ENCODE measurements at places on chromosomes 3 and 15. TPM values are rescaled to one million over a fixed set of nuclear protein-coding genes. Genes with fewer than 3 reads are reported as not detected.

Gene UBA7
- 105 TPM for total RNA-seq

Gene RLBP1
- total RNA-seq, result not detected

Gene STT3B
- 160 TPM for total RNA-seq

Gene GHSR
- total RNA-seq, result not detected

GRCh38 chr3:160170409-160171370, 54.5 kb upstream of the C3orf80 start:
- DNase-seq, result no peak

GRCh38 chr3:184884359-184885017, 72.5 kb downstream of the VPS8 start:
- no peak for DNase-seq

DNA sequence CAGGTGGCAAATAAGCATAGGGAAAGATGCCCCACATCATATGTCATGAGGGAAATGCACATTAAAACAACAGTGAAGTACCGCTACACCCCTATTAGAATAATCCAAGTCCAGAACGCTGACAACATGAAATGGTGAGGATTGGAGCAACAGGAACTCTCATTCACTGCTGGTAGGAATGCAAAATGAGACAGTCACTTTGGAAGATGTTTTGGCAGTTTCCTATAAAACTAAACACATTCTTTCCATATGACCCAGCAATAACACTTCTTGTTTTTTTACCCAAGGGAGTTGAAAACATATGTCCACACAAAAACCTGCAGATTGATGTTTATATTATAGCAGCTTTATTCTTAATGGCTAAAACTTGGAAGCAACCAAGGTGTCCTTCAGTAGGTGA, 116.4 kb upstream of the TOPAZ1 start:
- no peak for DNase-seq

GRCh38 chr3:192024751-192025150, 563.8 kb downstream of the PYDC2 start:
- DNase-seq, result no peak

Gene QTRT2
- 39.2 TPM for total RNA-seq

Gene PSTPIP1
- total RNA-seq, result 167 TPM

GRCh38 chr3:179446501-179446900, 4.8 kb downstream of the GNB4 start:
- DNase-seq, result no peak

DNA sequence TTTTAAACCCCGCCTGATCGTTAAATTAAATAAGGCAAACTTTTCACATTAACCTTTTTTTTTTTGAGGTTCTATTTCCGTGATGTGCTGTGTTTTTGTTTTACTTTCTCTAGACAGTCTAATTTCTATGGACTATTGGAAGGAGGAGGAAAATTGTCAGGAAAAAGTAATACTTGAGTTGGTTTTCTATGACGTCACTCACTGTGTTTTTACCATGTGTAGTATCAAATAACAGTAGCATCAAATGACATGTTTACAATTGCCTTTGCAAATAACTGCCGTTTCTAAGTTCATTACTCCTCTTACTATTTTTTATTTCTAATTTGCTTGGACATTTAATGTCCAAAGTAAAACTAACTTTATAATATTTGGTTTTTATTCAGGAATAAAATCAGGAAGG, 32.3 kb downstream of the MYO1E start:
- no peak for DNase-seq

Gene ZNF660
- 2.5 TPM for total RNA-seq

Gene KNSTRN
- total RNA-seq, result 75.1 TPM

GRCh38 chr3:51997935-51998596, 2.4 kb upstream of the RPL29 start:
- DNase-seq, result no peak

DNA sequence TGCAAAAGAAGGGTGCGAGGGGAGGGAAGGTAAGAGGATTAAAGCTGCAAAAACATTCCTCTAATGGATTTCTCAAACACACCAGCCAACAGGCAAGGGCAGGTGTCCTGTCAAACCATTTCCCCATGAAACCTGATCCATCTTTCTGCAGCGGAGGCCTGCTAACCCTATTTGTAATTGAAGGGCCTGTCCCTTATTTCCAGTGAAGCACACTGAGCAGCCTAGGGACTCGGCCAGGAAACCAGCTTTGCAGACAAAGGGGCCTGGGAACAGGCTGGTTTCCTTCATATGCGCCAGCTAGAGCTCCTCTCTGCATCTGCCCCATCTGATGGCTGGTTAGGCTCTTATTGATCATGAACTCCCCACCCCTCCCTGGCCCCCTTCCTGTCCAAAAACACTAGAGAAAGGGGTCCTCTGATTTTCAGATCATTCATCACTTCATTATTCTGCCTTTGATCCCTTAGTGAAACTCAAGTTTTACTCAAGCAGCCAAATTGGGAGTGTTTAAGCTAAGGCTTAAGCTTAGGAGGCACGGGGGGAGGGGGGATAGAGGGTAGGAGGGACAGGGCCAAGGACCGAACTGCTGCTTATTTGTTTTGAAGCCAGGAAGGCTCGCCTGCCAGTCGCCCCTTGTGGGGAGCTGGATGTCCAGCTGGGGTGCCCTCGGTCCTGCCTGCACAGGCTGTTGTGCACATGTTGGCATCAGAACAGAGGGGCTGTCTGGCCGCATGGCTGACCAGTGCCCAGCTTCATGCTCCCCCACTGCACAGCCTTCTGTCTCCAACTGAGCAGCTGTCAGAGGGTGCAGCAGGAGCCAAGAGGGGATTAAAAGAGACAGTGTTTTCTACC, 53.1 kb downstream of the BOC start:
- DNase-seq, result no peak

Data from natural killer cell treated with Interleukin-12 subunit alpha and Interleukin-12 subunit beta and Interleukin-15 and Interleukin-18, amount 100 ng/mL, for 72 hours (primary cell).